8988T (cell line): ENCODE measurements at places on chromosomes 1 and 21.
A peak's percentile ranks its signal among the peaks of the same experiment; 100 is the strongest.

- peak; percentile 34 for DNase-seq
Measured at GRCh38 chr1:157390651-157391050, 161.7 kb downstream of the FCRL5 start.

DNA sequence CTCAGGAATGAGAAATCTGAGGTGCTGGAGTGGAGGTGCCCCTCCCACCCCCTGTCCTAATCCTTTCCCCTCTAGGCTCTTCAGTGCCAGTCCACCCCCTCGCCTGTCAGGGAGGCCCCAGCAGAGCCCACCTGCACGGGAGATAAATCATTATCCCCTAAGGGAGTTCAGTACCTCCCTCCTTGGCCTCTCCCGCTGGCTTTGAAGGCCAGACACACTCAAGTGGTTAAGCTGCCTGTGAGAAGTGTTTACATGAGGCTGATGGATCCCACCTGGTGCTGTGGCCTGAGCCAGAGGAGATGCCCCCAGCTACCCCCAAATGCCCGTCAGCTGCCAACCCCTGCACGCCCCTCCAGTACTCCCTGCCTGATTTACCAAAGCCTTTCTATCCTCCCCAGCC is 3.7 kb downstream of the RSPO1 start:
- DNase-seq = no peak

DNA sequence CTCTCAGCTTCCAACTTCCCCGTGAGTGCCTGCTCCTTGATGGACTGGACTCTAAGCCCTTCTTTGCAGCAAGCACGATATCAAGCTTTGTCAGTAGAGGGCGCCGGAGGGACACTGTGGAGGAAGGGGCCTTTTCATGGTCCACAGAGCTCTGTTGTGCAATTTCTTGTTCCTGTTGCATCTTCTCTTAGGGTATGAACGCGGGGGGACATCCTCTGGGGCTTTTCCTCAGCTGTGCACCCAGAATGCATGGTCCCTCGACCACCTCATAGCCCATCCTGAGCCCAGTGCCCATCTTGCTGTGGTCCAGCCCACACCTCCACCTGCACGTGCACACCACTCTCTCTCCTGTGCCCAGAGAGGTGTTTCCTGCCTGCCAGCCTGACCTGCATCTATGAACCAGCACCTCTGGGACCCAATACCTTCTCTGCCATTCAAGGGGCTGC is 556.8 kb downstream of the PTPRU start:
- peak; percentile 40 for DNase-seq

GRCh38 chr1:172679000-172679772 is 20.3 kb downstream of the FASLG start:
- DNase-seq = no peak

- DNase-seq = no peak
Measured at GRCh38 chr21:22827422-22827821, 1829.2 kb downstream of the NCAM2 start.

- no peak for DNase-seq
Measured at GRCh38 chr1:28046716-28047115, 41.7 kb downstream of the EYA3 start.

GRCh38 chr1:59028048-59028447 is 244.2 kb upstream of the JUN start:
- DNase-seq = no peak

DNA sequence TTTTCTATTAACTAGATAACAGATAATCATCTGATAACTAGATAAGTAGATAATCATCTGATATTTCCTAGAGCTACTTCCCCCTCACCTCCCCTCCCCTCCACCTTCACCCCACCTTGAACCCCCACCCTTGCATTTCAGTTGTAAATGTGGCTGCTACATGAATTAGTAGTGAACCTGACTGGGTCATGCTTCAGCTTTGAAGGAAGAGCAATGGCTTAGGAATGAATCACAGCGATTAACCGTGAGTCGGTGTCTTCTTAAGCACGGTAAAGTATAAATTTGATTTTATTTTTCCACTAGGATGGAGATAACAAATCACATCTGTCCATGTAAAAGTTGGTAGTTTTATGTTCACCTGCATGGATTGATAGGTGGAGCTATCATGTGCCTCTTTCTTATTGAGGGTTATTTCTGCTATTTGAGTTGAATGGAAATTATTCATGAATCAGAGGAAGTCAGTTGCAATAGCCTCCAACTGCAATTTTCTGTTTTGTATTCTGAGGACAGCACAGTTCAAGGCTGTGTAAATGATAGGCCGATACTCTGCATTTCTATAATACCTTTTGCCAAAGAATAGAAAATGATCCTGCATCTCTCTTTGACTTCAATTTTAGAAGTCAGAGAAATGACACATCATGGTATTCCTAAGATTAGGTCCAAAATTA is 235.0 kb downstream of the PTGER3 start:
- no peak for DNase-seq

DNA sequence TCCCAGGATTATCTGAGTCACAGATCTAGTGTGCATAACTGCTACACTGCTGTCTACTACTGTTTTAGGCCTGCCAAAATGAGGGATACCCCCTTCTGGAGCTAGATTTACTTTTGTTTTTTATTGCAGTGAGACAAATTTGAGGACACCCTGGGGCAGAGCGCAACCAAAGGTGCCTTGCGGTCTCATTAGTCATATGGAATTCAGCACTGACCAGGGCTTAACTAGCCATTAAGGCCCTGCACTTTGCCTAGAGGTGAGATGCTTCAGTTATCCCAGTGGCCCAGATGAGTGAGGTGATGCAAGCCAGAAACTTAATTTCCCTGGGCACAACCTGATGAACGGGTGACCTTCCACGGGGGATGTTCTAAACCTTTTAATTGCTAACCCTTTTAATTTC is 998 bp upstream of the SPAG17 start:
- no peak for DNase-seq

GRCh38 chr1:109556563-109556962 is 8.1 kb downstream of the GNAI3 start:
- DNase-seq = no peak

DNA sequence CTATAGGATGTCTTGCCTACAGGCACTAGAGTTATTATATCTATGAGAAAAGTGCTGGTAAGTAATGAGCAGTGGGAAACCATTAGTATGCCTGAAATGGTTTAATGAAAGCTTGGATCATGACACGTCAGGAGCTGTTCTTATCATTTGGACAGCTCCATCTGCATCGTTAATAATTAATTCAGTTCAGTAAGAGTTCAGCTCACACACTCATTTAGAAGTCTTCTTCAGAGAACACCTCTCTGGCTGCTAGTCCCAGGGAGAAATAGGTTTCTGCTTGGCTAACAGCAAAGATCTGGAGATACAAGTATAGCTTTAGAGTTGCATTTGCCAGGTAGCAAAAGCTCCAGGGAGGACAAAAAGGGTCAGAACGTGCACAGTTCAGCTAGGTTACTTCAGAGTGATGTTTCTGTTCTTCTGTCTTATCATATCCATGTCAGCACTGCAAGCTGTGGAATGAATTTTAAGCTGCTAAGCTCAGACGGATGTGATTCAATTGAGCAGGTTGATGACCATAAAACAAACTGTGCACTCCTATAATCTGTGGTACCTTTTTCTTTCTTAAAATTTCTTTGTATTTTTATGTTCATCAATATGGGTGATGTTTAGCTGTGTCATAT is 173.6 kb downstream of the ADGRL2 start:
- DNase-seq = no peak

DNA sequence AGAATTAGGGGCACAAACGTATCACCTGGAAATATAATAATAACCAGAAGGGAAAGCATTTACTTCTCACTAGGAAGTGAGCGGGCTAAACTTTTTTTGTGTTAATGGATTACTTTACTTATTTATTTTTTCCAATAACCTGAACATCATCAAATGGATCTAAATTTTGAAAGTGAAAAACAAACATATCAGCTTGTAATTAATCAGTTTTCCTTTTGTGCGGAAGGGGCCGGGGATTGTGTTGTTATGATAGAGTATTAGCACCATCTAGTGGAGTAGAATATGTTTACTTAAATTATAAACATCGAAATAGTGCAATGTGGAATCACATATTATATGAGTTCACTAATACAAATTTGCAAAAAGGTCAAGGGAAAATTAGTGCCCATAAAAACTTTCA is 9.0 kb downstream of the CFH start:
- no peak for DNase-seq

GRCh38 chr21:42453224-42453985 is 42.6 kb downstream of the RSPH1 start:
- DNase-seq = no peak

DNA sequence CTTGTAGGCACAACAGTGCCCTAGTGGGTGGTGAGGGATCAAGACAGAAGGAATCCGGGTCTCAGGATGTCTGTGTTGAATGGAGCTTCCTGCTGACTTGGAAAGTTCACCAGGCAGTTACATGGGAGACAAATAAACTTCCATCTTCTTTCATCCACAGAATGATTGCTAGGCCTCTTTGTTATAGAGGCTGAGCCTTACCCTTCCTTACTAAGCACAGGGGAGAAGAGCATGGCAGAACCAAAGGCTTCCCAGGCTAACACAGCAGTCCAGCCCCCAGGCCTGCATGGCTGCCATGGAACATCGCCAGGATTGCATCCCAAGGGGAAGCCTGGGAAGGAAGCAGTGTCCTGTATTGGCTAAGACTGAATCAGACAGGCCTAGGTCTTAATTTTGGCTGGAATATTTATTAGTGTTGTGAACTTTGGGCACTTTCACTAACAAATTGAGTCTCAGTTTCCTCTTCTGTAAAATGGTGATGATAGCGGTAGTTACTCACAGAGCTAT is 18.7 kb downstream of the HEYL start:
- no peak for DNase-seq

GRCh38 chr1:170929412-170929834 is 5.9 kb upstream of the MROH9 start:
- DNase-seq = no peak

DNA sequence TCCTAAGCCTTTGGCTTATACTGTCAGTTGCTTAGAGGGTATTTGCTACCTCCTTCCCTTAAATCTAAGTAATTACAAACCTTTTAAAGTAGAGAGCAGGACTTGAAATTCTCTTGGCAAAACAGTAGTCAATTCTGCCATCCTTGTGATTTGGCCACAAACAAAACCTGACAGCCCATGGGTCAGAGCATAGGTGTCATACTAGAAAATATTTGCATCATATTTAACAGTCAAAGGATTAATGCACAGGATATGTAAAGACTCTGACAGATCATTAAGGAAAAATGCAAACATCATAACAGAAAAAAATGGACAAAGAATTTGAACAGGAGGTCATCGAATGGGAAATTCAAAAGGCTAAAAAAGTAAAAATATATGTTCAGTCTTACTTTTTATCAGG is 50.5 kb downstream of the ZFYVE9 start:
- no peak for DNase-seq

- no peak for DNase-seq
Measured at GRCh38 chr21:31418377-31419001, 74.4 kb upstream of the TIAM1 start.

DNA sequence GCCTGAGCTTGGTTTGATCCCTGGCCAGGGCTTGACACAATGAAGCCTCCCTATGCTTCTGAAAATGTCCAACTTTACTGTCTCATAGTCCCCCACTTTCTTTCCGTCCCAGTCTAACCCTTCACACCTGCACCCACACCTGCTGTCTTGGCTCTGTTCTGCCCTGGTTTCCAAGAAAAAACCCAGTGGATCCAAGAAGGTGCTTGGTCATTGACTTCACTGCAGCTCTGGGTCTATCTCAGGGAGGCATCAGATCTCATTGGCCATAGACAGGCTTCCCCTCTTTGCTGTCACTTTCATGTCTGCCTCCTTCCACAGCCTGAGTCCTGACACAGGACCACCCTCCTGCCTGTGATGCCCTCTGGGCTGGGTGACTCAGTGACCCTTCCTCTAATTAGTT is 37.8 kb upstream of the ETV3 start:
- DNase-seq = no peak

DNA sequence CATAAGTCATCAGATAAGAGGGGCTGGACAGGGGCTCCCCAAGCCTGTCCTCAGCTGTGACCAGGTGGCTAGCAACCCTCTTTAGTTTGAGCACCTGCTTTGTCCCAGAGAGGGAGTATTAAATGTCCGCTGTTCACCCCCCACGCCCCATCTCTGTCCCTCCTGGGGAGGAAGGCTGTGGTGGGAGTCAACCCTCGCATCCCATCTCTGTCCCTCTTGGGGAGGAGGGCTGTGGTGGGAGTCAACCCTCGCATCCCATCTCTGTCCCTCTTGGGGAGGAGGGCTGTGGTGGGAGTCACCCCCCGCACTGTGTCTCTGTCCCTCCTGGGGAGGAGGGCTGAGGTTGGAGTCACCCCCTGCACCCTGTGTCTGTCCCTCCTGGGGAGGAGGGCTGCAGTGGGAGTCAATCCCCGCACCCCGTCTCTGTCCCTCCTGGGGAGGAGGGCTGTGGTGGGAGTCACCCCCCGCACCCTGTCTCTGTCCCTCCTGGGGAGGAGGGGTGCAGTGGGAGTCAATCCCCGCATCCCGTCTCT is 72.6 kb upstream of the ABCG1 start:
- DNase-seq = no peak

DNA sequence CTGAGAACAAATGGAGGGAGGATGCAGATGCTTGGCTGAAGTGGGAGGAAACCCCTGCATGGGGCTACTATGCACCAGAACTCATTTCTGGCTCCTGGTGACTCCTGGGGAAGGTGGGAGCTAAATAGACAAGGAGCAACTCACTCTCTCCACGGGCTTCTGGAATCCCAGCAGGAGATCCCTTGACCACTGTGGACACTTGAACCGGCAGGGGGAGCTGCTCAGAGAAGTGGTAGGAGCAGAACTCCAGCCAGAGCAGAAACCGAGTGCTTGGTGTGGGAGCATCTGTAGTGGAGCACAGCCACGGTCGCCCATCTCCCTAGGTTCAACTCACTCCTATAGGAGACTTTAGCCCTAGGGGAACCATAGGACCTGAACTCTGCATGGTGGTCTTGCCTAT is 205.6 kb upstream of the GJB5 start:
- DNase-seq = no peak

DNA sequence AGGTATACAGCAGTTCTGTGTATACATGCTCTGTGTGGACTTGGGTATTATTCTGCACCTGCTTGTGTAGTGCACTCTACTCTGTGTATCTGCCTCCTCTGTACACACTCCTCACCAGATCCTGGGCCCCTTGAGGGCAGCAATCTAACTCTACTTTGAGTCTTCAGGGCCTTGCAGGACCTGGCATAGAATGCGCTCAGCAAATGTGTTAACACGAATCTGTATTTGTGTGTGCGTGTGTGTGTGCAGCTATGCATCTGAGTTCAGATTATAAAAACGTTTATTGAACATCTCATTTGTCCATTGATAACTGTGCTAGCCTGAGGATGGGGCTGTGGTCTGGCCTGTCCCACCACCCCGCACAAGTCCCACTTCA is 3.9 kb upstream of the MEF2D start:
- no peak for DNase-seq

- no peak for DNase-seq
Measured at GRCh38 chr1:54922921-54923421, 36.0 kb upstream of the DHCR24 start.

GRCh38 chr1:220527279-220527907 is 543 bp upstream of the MARK1 start:
- no peak for DNase-seq
